ENCODE measurements at places on chromosomes 2 and 18.

DNA sequence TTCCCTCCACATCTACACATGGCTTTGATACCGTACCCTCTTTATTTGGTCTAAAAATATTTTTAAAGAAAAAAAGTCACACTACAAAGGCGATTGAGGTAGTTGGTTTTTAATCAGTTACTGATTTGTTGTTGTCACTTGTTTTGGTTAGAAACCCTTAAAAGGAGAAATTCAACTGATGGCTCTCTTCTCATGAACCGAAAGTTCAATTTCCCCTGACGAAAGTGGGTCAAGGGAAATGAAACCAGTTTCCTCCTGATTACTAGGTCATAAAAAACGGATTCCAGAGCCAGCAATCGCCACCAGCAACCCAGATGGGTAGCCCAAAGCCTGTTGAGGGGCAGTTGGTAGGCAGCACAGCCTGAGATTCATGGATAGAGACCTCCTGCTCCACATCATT, 63.2 kb downstream of the DLGAP1 start:
- DNase-seq, result no peak

DNA sequence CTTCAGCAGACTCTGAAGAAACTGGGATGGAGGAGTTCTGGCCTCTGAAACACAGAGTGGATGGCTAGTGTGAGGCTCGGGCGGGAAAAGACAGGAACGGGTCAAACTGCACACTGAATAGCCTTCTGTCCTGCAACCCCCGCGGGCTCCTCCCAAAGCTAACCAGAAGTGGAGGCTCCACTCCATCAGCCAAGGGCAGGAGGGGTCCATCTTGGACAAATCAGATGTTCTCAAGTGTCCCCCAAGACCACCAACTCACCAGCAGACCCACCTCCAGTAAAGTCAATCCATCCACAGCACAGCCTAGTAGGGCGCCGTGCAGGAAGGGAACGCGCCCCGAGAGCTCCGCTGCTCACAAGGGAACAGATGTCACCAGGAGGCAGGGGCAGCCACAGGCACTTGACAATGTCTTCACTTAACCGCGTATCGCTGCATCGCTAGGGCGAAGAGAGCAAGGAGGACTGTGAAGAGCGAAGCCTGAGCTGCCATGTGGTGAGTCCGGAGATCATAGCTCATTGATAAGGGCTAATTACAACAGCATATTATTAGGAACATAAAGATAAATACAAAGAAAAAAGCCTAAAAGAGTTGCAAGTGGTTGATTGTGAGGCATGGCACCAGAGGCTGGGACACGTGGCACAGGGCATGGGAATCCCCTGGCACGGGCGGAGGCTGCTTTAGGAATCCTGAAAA, 494.6 kb upstream of the MYT1L start:
- no peak for DNase-seq

GRCh38 chr2:138184428-138184827, 220.2 kb downstream of the HNMT start:
- DNase-seq, result no peak

- DNase-seq, result no peak
Observed at GRCh38 chr2:191333911-191334357, 88.7 kb downstream of the MYO1B start.

DNA sequence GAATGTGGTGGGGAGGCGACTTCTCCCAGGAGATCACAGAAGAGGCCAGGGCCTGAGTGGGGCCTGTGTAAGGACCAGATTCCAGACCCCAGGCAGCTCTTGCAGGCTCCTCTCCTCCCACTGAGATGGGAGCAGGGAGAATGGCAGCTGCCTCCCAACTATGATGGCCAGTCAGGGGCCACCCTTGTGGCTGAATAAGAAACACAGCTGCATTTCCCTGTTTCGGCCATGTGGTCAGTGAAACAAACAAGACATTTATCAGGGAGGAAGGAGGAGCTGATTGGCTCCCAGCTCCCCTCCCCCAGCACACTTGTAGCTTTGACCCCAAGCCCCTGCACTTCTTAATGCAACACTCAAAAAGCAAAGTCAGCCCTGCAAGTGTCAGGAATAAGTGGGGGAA, 143.5 kb downstream of the CELF4 start:
- no peak for DNase-seq

DNA sequence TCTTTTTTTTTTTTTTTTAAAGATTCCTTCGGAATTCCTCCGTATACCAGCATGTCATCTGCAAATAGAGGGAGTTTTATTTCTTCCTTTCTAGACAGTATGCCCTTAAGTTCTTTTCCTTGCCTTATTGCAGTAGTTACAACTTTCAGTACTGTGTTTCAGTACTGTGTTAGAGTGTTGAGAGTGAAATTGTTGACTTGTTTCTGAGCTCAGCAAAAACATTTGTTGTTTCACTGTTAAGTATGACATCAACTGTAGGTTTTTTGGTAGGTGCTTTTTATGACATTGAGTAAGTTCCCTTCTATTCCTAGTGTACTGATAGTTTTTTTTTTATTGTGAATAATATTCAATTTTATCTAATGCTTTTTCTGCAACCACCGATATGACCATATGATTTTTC, 43.9 kb downstream of the ACVR2A start:
- no peak for DNase-seq

- DNase-seq, result no peak
Observed at GRCh38 chr2:217958206-217958883, 44.5 kb downstream of the TNS1 start.

GRCh38 chr18:54192900-54193299, 31.6 kb downstream of the MBD2 start:
- no peak for DNase-seq

- no peak for DNase-seq
Observed at GRCh38 chr2:151669585-151670081, 64.6 kb downstream of the NEB start.

DNA sequence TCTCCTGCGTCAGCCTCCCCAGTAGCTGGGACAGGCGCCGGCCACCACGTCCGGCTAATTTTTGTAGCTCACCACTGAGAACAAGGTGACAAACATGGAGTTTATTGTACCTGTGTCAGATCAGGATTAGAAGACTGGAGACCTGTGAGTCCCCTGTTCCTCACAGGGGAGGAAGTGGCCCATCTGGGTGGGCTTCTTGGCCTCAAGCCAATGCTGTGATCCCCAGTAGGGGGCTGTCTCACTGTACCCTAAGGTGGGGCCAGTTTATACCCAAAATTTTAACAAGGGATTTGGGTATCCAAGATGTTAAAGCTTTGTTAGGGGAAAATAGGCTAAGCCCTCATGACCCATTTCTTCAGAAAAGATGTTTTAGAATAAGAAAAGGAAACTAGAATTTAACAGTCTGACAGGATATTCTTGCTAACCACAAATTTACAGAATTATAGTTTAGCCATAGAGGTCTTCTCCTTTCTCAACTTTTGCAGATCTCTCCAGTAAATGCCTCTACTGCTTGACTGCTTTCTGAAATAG, 16.3 kb downstream of the PCBP1 start:
- DNase-seq, result no peak

- no peak for DNase-seq
Observed at GRCh38 chr2:65700720-65701119, 268.3 kb upstream of the SPRED2 start.

DNA sequence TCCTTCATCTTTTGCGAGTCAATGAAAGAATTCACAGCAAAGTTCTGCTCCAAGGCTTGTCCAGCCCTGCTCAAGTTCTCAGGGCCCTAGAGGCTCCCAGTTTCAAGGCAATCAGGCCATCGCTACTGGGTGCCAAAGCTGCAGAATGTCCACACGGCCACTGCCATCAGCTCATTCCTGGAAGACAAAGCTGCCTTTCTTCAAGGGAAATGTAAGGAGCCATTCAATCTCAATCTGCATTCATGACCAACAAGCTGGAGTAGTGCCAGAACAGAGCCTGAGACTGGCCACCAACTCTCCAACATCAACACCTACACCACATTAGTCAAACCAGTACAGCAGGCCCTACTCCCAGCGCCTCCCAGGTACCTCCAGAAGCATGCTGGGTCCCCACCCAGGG, 202.2 kb downstream of the TCF4 start:
- no peak for DNase-seq

- no peak for DNase-seq
Observed at GRCh38 chr18:44474591-44474990, 206.1 kb upstream of the SETBP1 start.

- no peak for DNase-seq
Observed at GRCh38 chr18:45957100-45957499, 10.0 kb downstream of the EPG5 start.

- DNase-seq, result no peak
Observed at GRCh38 chr2:127950264-127950663, 64.5 kb upstream of the AMMECR1L start.

- DNase-seq, result no peak
Observed at GRCh38 chr2:217647925-217648324, 354.9 kb downstream of the TNS1 start.

DNA sequence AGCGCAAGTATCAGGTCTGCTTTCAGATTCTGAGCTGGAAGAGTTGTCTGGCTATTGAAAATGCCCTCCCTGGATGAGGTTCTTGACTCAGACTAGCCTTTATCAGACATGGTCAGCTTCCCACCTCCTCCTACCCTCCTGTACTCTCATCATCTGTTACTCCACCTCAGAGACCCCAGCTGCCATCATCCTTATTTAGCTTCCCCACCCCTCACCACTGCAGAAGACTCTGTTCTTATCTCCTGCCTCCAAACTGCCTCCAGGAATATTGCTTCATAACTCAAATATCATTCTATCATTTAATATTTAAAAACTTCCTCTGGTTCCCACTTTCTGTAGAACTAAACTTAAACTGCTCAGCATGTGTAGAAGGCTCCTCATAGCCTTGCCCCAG, 31.1 kb upstream of the PPP3R1 start:
- DNase-seq, result no peak

DNA sequence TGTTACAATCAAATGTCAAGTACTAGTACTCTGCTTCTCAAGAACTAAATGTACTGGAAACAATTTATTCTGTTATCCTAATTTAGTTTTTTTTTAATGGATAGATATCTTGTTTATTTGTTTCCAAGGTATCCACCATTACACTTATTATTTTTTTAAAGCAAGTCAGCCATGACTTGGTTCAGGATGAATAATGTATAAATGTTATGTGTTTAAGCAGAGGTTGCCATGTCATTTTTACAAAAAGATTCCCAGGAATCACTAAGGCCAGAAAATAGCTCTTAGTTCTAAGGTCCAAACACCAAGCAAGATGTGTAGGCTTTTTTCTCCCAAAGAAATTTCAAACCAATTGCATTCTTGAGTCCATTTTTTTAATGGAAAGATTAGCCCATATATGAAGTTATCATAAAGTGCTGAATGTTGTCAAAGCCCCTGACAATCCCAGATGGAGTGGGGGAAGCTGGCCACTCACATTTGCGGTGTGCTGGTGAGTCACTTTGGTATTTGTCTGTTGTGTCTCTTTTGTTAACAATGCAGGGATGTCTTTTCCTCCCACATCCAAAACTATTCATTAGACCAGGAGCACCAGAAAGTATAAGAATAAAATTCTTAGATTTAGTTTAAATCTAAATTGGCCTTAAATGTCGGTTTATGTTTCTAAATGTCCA, 158.9 kb downstream of the COL6A3 start:
- no peak for DNase-seq

- peak; percentile 43 for DNase-seq
Observed at GRCh38 chr18:55833543-55833942, 245.6 kb upstream of the TCF4 start.

DNA sequence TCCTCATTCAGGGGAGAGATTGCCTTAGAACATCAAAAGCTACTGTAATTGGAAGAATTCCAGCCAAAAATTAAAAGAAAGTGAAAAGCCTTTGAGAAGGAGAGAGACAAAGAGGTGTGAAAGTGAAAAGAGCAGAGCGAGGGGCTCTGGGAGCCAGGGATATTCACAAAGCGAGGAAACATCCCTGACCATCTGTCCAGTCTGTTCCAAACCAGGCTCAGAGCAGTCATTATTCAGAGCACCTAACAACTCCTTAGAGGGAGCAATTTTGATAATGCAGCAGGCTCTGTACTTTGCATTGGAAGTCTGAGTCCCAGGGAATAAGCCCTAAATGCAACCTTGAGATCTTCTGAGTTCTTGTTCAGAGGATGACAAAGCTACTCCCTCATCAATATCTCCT, 119.1 kb upstream of the LYPD1 start:
- DNase-seq, result no peak

DNA sequence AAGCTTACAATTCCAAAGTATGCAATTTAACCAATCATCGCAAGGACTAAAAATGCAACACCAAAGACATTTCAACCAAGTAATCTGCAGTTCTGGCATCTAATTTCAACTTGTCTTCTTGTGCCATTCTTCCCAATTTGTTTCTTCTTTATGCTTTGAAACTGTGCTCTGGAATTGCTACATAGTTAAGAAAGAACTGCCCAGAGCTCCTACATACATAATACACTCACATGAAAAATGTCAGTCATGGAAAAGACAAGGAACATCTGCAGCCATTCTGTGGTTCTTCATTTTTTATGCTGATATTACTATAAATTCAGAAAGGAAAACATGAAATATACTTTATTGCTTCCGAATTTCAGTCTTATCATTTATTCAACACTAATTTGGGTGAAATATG, 4.4 kb downstream of the EPB41L3 start:
- no peak for DNase-seq

DNA sequence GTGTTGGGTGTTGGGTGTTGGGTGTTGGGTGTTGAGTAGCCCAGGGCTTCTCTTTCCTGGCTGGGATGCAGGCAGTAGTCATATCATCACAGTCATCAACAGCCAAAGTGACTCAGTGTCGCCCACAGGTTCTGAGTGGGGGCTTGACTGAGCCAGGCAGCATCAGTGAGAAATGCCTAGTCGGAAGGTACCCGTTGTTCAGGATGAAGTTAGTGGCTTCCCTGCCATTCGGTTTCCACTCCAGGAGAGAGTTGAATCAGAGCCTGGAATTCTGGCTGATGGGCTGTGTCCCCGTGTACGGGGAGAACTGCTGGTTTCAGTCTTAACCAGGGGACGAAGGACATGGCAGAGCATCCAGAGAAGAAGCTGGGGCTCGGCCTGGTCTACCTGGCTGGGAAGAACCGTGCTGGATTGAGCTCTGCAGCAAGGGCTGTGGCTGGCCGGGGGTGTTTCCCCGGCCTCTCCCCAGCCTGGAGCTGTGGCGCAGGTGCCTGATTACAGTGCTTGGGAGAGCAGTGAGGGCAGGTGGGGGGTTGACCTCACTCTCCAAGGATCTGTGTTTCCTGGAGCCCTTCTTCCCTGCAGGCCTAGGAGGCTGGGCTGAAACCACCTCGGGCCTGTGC, 49.4 kb downstream of the AGAP1 start:
- no peak for DNase-seq

GRCh38 chr2:65554765-65555591, 122.6 kb upstream of the SPRED2 start:
- DNase-seq, result no peak

- no peak for DNase-seq
Observed at GRCh38 chr2:75186821-75187220, 12.5 kb downstream of the TACR1 start.

DNA sequence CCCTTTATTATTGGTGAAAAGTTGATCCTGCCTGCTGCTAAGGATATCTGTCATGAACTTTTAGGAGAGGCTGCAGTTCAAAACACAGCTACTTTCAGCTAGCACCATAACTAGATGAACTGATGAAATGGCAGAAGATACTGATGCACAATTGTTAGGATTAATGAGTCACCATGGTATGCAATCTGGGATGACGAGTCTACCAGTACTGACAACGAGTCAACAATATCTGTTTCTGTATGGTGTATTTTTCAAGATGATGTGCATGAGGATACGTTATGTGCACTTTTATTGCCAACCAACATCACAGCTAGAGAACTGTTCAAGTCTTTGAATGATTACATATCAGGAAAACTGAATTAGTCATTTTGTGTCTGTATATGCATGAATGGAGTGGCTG, 68.7 kb downstream of the NETO1 start:
- DNase-seq, result no peak

Measured in Panc1 (cell line).